B cell (primary cell): ENCODE measurements at places on chromosomes 12 and 14. TPM values are rescaled to one million over a fixed set of nuclear protein-coding genes. Genes with fewer than 3 reads are reported as not detected.

The CLEC4D gene
- total RNA-seq, result not detected in 2 replicates

DNA sequence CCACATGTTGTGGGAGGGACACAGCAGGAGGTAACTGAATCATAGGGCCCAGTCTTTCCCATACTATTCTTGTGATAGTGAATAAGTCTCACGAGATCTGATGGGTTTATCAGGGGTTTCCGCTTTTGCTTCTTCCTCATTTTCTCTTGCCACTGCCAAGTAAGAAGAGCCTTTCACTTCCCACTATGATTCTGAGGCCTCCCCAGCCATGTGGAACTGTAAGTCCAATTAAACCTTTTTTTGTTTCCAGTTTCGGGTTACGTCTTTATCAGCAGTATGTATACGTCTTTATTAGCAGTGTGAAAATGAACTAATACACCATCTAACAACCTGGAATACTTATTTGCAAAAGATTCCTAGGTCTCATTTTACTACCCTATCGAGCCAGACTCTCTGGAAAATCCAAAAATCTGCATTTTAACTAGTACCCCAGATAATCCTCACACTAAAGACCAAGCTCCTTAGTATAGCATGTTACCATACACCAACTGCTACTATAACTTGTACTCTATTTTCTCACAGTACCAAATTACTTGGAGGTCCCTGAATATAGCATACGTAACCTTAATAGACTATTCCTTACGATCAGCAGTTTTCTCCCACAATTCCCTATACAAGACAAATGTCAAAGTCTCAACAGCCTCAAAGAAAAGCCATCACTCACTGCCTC lies 11.5 kb downstream of the GTF2A1 start:
- peak; percentile 70 for DNase-seq

DNA sequence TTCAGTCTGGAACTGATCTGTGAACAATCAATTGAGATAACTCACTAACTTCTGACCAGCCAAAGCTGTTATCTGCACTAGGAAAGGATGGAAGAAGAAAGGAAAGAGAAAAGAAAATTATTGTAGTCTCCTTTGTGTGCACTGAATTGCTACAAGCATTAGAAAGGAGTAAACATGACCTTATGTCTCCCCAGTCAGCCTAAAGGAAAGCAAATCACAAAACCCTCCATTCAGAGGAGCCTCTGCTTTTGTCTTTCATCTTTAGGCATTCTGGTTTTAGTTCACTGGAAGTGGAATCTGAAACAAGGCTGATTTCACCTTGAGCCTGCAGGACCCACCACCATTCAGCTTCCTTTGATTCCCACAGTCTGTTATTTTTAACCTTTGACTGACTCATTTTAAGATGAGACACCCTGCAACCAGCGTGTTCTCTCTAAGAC lies 26.0 kb downstream of the TBX3 start:
- DNase-seq, result no peak

GRCh38 chr12:100823963-100824362 lies 29.4 kb downstream of the ANO4 start:
- no peak for DNase-seq

- no peak for DNase-seq
Measured at GRCh38 chr12:107356266-107356936, 263.1 kb upstream of the CRY1 start.

The INHBC gene
- total RNA-seq, result 0.17 TPM in 1 of 2 replicates, not detected in the other

DNA sequence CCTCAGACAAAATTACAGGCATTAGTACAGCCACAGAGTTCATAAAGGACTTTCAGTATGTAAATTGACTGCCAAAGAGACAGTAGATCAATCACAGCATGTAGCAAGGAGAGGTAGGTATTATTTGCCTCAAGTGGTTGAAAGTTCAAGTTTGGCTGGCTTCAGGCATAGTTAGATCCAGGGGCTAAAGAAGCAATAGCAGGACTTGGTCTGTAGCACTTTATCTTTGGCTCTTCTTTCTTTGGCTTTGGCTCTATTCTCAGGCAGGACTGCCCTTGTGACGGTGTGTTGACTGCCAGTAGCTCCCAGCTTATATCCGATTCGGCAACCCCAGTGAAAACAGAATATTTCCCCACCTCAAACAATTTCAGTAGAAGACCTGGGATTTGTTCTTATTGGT lies 346.0 kb upstream of the TBX3 start:
- DNase-seq, result no peak

The TAPBPL gene
- total RNA-seq, result 71.2 and 80.5 TPM in 2 replicates

The SMIM41 gene
- not detected in 2 replicates for total RNA-seq

GRCh38 chr12:96170328-96170727 lies 23.8 kb upstream of the ELK3 start:
- peak; percentile 20 for DNase-seq

The ASCL1 gene
- total RNA-seq, result not detected in 2 replicates

DNA sequence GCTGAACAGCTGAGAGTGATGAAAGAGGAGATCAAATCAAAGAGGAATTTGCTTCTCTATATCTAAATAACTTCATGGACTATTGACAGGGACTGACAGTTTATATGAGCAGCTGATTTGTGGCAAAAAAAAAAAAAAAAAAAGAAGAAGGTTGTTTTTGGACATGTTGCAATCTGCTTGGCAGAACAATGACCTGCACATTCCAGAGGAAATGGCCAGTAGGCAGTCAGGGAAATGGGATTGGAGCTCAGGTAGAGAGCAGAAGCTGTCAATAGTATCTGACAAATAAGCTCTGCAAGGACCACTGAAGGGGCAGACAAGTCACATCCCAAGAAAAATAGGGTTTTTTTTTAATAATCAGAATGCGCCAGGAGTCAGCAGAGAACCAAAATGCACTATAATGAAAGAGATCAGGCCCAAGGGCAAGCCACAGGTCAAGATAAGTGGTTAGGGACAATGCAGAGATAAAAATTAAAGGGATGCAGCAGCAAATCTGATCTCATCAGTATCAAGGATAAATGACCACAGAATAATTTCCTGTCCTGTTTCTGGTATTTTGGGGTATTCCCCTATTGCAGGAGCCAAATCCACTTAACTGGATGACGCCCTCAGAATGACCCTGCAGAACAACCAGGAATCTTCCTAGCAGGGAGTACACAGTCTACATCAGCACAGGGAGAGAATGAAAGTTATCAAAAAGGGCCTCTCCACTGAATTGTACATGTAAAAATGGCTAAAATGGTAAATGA lies 22.6 kb upstream of the DUSP16 start:
- DNase-seq, result no peak

DNA sequence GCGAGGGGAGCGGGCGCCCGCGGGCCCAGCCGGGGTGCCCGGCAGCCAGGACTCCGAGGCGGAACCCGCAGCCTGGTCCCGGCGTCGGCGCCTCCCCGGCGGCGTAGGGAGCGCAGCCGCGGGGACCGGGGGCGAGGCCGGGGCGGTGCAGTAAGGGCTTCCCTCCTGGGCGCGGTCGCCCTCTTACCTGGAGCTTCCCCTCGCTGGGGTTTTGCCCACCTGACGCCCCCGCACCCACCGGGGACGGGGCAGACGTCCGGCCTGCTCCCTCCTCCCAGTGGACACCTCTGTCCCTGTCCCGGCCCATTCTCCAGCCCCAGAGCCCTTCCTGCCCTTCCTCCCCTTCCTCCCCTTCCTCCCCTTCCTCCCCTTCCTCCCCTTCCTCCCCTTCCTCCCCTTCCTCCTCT lies 413 bp upstream of the TUBA1C start:
- DNase-seq, result peak; percentile 73

DNA sequence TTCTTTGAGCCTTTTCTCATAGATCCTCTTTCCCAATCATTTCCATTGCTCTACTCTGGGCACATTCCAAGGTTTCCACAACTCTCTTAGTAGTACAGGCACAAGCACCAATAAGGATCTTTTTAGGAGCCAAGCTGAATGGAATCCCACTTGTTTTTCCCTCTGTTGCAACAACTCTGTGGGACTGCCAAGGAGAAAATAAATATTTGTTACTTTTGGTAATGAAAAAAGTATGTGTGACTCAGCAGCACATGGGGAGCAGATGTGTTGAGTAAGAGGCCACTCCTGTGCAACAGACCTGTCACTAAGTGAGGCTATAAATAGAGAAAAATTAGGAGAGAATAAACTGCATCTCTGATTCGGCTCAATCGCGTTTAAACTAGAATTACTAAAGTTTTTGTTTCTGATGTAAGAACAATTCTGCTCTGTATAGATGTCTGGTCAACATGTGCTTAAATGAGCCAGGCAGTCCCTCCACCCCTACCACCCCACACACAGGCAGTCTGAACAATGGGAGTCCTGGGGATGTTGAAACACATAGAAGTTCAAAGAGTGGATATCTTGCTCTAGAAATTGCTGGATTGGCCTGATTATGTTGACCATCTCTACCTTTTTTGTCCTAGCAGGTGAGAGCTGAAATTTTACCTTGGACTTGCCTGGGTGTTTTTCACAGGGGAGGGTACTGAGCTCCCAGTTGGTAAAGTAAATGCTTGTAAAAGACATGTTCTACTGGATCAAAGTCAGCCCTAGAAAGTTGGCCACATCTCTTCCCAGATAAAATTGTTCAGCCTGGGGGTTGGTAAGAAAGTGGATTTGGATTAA lies 244.3 kb upstream of the NOVA1 start:
- no peak for DNase-seq

The APOF gene
- not detected in 2 replicates for total RNA-seq

The ACOT4 gene
- total RNA-seq, result 0.42 and 0.83 TPM in 2 replicates

GRCh38 chr12:122352394-122352793 lies 70.1 kb downstream of the CLIP1 start:
- no peak for DNase-seq

- no peak for DNase-seq
Measured at GRCh38 chr12:64522316-64522715, 70.4 kb downstream of the TBK1 start.

GRCh38 chr14:51776102-51776894 lies 84.1 kb upstream of the GNG2 start:
- DNase-seq, result peak; percentile 42

The TAS2R20 gene
- total RNA-seq, result 3.4 and 4.0 TPM in 2 replicates

The DCAF11 gene
- 84.8 and 96.3 TPM in 2 replicates for total RNA-seq

- DNase-seq, result no peak
Measured at GRCh38 chr14:103404032-103404918, 19.1 kb downstream of the MARK3 start.

- no peak for DNase-seq
Measured at GRCh38 chr12:95966287-95966870, 23.2 kb downstream of the AMDHD1 start.

DNA sequence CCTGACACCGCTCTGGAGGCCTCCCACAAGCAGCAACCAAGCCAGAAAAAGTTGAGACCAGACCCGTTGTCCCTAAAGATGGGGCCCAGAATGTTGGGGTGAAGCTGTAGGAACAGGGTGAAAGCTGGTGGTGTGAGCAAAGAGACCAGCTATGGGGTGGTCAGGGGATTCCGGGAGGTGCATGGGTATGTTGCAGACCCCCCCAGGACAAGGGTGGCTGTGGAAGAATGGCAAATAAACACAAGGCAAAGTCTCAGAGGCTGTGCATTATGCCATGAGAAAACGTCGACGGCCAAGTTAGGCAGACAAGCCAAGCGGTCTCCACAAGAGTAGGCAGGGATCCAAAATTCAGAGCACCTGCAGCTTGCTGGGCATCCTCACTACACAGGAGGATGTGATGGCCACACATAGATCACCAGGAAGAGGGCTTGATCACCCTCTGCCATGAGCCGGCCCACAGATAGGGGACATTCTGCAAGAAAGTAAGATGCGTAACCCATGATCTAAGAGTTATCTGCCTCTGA lies 58.8 kb upstream of the KCNA1 start:
- DNase-seq, result no peak

The ALDH2 gene
- 22.3 TPM in 2 replicates for total RNA-seq

- DNase-seq, result no peak
Measured at GRCh38 chr14:54226103-54226502, 170.7 kb upstream of the CDKN3 start.

The TMCC3 gene
- total RNA-seq, result 8.8 and 10.1 TPM in 2 replicates

The DBX2 gene
- not detected in 2 replicates for total RNA-seq

GRCh38 chr12:46921048-46921763 lies 95.4 kb upstream of the SLC38A4 start:
- no peak for DNase-seq

DNA sequence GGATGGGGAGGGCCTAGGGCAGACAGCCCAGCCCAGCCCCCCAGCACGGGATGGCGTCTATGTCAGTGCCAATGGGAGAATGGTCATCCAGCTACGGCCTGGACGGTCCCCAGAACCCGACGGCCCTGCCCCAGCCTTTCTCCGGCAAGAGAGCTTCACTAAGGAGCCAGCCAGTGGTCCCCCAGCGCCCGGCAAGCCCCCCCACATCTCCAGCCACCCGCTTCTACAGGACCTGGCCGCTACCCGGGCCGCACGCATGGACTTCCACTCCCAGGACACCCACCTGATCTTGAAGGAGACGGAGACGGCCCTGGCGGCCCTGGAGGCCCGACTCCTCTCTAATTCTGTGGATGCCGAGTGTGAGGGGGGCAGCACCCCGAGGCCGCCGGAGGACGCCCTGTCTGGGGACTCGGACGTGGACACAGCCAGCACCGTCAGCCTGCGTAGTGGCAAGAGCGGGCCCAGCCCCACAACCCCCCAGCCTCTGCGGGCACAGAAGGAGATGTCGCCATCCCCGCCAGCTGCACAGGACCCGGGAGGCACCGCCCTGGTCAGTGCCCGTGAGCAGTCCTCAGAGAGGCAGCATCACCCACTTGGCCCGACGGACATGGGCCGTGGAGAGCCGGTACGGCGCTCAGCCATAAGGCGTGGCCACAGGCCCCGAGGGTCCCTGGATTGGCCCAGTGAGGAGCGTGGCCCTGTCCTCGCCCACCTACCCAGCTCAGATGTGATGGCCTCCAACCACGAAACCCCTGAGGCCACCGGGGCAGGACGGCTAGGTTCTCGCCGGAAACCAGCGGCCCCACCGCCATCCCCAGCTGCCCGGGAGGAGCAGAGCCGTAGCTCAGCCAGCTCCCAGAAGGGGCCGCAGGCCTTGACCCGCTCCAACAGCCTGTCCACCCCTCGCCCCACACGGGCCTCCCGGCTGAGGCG lies 21.9 kb downstream of the CEP170B start:
- DNase-seq, result no peak

- peak; percentile 54 for DNase-seq
Measured at GRCh38 chr12:53232646-53233461, 845 bp upstream of the RARG start.

DNA sequence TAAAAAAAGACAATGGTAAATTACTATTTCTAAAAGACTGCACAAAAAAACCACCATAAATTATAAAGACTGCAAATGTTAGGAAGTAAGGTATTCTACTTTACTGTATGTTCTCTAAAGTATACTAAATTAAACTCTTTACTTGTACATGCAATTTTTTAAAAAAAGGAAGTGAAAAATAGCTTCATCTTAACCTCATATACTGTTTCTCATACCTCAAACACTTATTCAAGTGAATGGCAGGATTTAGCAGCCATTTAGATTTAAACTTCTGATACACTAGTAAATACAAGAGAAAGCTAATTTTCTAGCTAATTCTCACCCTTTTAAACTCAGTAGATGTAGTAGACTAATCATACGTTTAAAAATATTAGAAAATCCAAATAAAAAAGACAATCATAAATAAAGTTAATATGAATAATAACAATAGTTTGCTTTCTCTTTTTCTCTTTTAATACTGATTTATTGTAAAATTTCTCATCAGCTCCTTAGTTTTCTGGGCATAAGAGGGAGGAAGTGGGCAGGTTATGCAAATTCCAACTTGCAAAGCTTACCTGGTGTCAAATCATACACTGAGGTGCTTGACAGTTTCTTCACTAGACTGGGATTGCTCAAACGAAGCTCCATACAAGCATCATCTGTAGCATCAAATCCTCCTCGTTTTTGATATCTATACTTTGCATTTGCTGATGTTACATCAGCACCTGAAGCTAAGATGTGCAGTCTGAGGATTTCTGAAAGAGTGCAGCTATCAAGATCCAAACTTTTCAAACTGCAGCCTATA lies 71.0 kb upstream of the CFL2 start:
- peak; percentile 22 for DNase-seq

The DAO gene
- total RNA-seq, result not detected in 2 replicates
